ENCODE measurements at places on chromosomes 6 and 20.
A peak's percentile ranks its signal among the peaks of the same experiment; 100 is the strongest.

- DNase-seq = no peak
Measured at GRCh38 chr6:186340-186965, 105.8 kb upstream of the DUSP22 start.

- no peak for DNase-seq
Measured at GRCh38 chr20:24507182-24507853, 37.9 kb downstream of the SYNDIG1 start.

GRCh38 chr6:113848811-113849210, 8.3 kb upstream of the MARCKS start:
- DNase-seq = no peak

- DNase-seq = peak; percentile 78
Measured at GRCh38 chr6:81906709-81907204, 154.3 kb upstream of the TENT5A start.

DNA sequence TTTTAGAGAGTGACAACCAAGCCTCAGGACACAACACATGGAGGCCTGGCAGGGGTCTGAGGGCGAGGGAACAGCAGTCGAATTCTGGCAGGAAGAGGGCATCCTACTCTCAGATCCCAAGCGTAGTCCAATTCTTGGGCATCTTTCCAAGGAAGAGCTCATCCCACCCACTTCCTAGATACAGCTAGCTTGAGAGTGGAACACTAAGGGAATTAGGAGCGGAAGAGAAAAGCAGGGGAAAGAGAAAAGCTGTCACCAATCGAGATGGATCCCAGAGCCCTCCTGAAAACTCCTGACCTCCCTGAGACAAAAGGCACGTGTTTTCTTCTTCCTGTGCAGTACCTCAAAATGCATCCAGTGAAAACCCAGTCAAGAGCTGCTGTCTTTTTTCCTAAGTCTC, 67.1 kb downstream of the GFOD1 start:
- DNase-seq = no peak

DNA sequence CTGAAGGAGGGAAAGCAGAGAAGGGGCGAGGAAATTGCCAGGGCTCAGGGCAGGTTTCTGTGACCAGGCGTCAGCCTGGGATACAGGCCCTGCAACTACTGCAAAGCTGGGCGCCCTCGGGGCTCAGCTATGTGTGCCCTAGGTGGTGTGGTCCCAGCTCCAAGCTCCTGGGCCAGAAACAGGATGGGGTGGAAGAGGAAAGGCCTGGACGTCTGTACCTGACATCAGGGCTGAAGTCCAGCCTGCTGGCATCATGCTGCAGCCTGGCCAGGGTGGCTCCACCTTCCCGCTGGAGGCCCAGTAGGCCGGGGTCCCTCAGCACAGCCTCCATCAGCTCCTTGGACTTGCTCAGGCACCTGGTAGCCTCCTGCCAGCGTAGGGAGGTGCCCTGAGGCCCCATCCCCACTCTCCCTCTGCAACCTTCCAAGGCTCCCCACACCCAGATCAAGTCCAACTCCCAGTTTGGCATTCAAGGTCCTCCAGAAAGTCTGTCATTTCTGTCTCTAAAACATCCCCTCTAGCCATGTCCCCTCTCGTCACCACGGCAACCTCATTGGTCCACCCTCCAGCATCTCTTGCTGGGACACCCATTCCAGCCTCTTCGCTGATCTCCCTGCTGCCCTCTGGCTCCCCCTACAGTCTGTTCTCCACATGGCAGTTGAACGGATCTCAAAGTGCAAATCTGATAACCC, 38.2 kb downstream of the KIAA1755 start:
- peak; percentile 59 for DNase-seq

DNA sequence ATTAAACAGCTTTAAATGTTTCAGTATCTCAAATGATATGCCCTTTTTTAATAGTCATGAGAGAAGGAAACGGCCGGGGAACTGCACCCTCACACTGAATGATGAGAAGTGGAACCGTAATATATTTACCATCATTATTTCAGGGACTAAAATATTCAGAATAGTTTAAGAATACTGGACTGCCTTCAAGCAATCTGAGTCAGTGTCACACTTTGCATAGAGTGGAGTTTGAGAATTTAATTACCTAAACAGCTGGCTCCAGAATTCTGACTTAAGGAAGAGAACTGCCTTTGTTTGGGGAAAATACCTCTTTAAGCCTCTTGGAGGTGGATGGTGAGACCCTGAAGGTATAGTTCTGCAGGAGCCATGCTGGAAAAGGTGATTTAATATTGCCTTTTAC, 135.9 kb upstream of the EPHA7 start:
- no peak for DNase-seq

- no peak for DNase-seq
Measured at GRCh38 chr6:117956386-117956785, 49.3 kb downstream of the SLC35F1 start.

DNA sequence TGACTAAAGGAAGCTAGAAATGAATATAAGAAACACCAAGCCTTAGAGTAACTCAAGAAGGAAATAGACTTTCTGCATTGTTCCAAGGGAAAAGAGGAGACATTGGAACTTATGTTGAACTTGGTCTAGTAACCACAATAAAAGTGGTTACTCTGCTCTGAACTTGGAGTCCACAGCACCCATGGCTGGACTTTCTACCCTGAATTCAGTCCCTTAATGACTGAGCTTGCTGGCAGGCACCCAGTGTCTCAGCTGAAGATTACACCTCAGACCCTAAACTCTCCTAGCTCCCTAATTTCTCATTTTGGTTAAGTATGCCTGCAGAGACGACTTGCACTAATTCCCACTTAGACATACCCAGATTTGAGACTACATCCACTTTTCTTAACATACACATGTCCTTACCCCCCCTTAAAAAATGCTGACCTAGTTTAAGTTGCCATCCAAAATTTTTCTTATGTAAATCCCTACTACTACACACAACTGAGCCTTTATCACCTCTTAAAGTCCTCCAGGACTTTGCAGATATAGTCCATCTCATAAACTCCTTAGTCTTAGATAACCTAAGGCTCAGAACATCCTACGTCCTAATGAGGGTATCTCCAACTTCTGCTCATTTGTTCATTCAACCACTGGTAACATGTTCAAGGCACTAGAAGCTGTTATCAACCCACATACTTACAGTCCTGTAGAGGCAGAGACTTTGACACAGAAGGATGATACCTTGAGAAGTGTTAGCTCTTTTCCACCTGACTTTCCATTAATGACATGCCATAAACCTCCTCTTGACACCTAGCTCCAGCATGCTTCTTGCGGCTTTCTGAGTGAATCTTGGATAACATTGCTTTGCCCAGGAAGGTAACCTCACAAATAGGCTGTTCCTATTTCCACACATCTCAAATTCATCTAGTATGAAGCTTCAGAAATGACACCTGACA, 129.8 kb downstream of the ALDH8A1 start:
- no peak for DNase-seq

- peak; percentile 71 for DNase-seq
Measured at GRCh38 chr6:69835414-69836179, 30.8 kb upstream of the COL19A1 start.

GRCh38 chr6:148617530-148617929, 129.3 kb upstream of the UST start:
- peak; percentile 9 for DNase-seq

DNA sequence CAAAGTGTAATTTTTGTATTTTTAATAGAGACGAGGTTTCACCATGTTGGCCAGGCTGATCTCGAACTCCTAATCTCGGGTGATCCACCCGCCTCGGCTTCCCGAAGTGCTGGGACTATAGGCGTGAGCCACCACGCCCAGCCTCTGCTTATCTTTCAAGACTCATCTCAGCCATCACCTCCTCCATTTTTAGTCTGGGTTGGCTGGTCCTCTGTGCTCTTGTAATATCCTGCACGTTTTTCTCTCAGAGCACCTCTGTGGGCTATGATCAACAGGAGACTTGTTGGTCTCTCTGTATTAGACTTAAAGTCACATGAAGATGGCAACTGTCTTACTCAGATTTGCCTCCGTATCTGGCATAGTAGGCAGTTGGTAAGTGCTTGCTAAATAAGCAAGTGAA, 7.6 kb downstream of the NOTCH4 start:
- no peak for DNase-seq

GRCh38 chr6:155996151-155996550, 540.5 kb upstream of the NOX3 start:
- no peak for DNase-seq

DNA sequence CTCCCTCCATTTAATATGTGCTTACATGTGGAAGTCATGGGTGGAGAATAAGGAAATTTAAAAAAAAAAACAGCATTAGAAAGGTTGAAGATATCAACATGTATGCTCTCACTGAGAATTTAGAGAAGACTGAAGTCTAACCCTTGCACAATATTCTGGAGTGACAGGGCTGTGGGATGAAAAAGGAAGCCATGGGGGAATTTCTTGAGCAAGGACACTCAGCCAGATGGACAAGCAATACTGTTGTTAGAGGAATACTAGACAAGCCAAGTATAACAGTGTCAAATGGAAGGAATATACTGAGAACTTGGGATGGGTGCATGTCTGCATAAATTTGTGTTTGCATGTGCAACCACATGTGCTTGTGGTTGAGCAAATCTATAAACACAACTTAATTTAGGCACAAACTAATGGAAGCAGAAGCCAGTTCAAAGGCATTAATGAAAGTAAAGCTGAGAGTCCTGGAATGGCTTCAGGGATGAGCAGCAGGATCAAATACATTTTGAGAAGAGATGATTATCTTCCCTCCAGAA, 119.7 kb downstream of the ADGRB3 start:
- no peak for DNase-seq

- no peak for DNase-seq
Measured at GRCh38 chr6:35796236-35796635, 887 bp downstream of the CLPS start.

GRCh38 chr6:1383729-1384548, 5.4 kb upstream of the FOXF2 start:
- no peak for DNase-seq

- no peak for DNase-seq
Measured at GRCh38 chr6:142929751-142930358, 15.1 kb downstream of the HIVEP2 start.

DNA sequence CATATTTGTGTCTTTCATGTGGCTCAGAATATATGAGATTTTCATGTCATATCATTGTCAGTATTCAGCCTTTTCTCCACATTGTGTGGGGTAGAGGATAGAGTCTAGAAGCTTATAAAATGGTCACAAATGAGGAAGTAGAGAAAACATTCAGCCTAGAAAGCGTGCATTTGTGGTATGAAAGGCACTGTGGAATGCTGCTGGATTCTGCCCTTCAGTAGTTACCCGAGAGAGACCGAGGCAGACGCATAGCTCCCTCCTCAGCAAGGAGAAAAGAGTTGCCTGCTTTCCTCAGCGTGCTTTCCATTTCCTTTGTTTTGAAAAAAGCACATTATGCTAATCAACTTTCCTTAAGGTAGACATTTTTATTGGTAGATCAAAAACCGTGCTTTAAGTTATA, 28.7 kb downstream of the MYB start:
- DNase-seq = no peak

DNA sequence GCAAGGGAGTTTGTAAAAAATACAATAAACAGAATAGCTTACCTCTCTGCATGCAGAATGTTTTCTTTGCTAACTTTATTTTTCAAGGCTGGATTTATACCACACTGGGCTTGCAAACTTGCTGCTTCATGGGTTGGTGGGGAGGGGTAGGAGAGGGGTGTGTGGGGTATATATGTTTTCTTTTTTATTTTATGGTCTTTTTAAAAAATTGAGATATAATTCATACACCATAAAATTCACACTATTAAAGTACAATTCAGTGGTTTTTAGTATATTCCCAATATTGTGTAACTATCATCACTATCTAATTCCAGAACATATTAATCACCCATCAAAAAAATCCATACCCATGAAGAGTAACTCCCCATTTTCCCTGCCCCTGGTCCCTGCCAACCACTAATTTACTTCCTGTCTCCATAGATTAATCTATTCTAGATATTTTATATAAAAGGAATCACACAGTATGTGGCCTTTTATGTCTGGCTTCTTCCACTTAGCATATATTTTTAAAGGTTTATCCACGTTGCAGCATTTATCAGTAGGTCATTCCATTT, 14.3 kb upstream of the TRPC4AP start:
- no peak for DNase-seq

GRCh38 chr6:156699935-156700334, 77.2 kb upstream of the ARID1B start:
- DNase-seq = no peak

- DNase-seq = peak; percentile 82
Measured at GRCh38 chr6:5095236-5095635, 10.1 kb downstream of the PPP1R3G start.

DNA sequence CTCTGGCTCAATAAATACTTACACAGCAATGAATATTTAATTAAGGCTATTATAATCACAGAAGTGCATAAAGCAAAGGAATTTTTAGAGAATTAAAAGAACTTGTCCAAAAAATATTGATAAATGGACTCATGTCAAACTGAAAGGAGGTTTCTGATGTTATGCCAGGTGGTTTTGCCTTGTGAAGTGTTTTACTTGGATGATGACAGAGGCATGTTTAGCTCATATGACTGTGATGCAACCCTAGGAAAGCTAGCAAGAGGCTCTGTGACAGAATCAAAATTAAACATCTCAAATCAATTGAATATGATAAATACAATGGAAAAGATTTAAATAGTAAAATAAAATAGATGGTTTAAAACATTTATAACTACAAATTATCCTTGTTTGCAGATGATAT, 137.3 kb downstream of the TMEM200A start:
- no peak for DNase-seq

- no peak for DNase-seq
Measured at GRCh38 chr20:1940581-1940980, 45.4 kb downstream of the SIRPA start.

DNA sequence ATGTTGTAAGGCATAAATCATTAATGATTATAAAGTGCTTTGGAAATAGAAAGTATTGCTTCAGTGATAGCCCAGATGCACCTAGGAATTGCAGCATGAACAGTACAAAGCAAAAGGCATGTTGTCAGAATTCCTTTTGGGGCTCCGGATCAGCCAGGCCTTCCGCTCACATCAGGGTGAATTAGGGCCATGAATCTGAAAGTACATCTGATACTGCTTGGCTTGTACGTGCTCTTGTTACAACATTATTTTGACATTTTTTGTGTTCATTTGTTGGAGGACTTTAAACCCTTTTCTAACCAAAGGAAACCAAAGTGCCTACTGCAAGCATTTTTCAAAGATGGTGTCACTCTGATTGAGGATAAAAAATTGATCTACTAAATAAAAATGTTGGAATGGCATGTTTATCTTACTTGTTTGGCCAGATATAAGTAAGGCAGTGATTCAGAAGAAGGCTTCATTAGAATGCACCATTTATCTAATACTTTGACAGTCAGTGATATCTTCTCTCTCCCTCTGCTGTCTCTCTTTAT, 1005.6 kb upstream of the FLRT3 start:
- no peak for DNase-seq

DNA sequence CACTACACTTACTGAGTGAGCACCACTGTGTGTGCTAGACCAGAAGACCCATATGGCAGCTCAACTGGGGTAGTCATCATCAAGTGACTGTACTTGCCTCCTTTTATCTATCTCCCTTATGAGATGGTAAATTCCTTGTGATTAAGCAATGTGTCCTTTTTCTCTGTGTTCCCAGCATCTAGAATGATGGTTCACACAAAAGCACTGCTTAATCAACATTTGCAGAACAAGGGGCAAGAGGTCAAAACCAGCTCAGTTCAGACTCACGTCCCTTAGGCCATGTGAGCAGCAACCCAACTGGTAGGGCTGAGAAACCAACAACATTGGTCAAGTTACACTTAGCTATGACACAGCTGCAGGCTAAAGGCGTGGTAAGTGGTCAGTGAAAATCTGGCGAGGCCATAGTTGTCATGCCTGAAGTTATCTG, 10.0 kb downstream of the TRAM2 start:
- no peak for DNase-seq
